ENCODE measurements at places on chromosomes 12 and 14.

GRCh38 chr14:54671537-54671936, 104.6 kb downstream of the SAMD4A start:
- DNase-seq, result no peak

- no peak for DNase-seq
These were observed 17.1 kb upstream of the CYP46A1 start for GRCh38 chr14:99667045-99667444.

DNA sequence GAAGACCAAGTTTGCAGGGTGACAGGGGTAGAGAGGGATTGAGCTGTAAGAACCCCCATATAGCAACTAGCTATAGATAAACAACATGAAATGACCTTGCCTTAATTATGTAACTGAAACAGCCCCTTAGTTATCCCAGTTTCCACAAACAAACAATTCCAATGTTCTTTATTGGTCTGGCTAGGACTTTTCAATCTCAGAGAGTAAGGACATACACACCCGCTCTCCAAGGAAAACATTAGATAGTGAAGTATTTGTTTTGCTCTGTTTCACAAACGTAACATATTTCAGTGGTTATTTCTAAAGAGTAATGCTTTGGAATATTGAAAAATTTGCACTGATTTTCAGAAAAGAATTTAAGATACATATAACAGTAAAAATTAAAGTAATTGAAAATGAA, 51.6 kb upstream of the GTF2A1 start:
- DNase-seq, result no peak

GRCh38 chr12:131829356-131829747, 1.2 kb downstream of the MMP17 start:
- no peak for DNase-seq

- DNase-seq, result peak; percentile 32
These were observed 1.1 kb downstream of the SYNE2 start for GRCh38 chr14:63853831-63854293.

GRCh38 chr14:64508215-64508776, 3.7 kb downstream of the ZBTB1 start:
- no peak for DNase-seq

- no peak for DNase-seq
These were observed 31.7 kb upstream of the TUBA1C start for GRCh38 chr12:49232940-49233841.

GRCh38 chr12:99121546-99121945, 476.5 kb downstream of the APAF1 start:
- DNase-seq, result no peak

DNA sequence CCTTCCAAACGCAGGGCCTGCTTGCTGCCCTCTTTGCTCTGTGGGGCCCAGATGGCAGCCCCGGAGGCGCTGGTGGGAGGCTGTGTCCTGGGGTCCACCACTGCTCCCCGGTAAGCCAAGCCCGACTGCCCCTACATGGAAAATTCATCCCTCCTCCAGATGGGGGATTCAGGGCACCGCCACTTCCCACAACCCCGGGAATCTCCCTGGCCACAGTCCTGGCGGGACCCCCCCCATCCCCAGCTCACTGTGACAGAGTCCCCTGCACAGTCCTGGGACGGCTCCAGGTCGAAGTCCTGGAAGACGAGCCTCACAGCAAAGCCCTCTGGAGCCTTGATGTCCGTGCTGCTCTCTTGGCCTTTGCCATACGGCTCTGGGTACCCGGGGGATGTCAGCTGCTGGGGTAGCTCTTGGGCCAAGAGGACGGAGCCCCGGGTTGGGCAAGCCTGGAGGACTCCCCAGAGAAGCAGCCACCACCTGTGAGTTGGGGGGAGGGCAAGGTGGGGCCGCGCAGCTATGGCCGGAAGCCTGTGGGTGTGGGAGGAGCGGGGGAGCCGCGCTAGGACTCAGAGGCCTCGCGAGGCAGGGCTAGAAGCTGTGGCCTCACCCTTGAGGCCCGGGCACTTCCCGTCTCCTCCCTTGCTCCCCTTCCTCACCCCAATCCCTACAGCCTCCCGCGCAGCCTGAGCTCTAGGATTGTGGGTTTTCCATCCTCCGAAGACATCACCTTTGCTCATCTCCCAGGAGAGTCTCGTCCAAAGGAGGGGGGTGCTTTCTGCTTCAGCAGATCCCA, 815 bp downstream of the C1RL start:
- peak; percentile 40 for DNase-seq

DNA sequence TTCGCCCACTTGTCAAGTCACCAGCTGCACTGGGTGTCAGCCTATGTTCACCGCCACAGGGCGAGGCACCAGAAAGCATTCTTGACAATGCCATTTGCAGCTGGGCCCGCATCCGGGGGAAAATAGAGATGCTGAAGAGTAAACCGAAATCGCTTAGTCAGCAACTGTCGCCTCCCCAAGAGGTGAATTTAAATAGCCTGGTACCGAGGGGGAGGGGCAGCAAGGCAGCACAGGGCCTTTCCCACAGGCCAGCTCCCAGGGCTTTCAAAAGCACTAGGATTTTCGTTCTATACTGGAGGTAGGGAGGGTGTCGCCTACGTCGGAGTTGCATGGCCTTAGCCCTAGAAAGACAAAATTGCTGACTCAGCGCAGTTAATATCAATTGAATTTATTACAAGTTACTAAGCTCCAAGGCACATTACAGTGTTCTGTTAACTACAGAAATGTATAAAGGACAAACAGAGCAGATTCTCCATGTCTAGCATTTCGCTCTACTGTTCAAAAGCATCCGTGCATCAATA, 4.3 kb downstream of the IRF2BPL start:
- no peak for DNase-seq

DNA sequence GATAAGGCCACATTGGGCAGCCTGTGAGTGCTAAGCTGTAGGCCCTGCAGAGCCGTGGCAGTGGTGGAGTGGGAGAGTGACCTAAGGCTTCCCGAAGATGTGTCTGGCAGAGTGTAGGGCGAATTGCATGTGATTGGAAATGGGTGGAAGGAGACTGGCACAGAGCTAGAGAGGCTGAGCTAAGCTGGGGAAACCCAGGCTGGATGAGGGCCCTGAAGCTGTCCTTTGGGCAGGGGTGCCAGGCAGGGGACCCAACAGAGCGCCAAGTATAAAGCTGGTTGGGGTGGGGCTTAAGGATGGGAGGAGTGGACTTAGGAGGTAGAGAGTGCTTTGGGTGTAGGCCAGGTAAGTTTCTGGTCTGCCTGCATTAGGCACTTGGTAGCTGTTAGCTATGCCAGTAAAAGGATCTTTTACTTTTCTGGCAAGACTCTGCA, 47.9 kb downstream of the WDR20 start:
- DNase-seq, result no peak

DNA sequence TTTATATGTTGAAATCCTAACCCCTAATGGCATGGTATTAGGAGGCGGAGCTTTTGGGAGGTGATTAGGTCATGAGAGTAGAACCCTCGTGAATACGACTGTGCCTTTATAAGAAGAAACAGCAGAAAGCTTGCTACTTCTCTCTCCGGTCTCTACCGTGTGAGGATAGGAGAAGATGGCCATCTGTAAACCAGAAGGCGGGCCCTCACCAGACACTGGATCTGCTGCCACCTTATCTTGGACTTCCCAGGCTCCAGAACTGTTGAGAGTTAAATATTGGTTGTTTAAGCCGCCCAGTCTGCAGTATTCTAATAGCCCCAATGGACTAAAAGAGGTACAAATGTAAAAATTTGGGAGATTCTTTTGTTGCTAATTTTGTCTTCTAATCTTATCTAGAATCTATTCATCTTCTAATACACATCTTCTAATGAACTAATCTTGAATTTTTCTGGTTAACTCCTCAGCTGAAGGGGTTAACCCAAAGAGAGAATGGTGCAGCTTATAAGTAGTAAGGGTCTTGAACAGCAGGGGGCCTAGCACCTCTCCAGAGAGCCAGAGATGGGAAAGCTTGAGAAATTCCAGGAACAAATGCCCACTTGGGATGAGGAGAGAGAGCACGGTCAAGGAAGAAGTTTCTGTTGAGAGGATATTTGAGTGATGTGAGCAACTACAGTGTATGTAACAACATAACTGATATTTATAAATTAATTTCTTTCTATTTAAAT, 264.0 kb upstream of the GRIP1 start:
- DNase-seq, result no peak

GRCh38 chr14:70981000-70981952, 74.0 kb downstream of the PCNX1 start:
- peak; percentile 8 for DNase-seq

GRCh38 chr12:94109160-94109559, 39.2 kb upstream of the PLXNC1 start:
- DNase-seq, result no peak

GRCh38 chr12:116323406-116324386, 46.2 kb upstream of the MED13L start:
- DNase-seq, result no peak

DNA sequence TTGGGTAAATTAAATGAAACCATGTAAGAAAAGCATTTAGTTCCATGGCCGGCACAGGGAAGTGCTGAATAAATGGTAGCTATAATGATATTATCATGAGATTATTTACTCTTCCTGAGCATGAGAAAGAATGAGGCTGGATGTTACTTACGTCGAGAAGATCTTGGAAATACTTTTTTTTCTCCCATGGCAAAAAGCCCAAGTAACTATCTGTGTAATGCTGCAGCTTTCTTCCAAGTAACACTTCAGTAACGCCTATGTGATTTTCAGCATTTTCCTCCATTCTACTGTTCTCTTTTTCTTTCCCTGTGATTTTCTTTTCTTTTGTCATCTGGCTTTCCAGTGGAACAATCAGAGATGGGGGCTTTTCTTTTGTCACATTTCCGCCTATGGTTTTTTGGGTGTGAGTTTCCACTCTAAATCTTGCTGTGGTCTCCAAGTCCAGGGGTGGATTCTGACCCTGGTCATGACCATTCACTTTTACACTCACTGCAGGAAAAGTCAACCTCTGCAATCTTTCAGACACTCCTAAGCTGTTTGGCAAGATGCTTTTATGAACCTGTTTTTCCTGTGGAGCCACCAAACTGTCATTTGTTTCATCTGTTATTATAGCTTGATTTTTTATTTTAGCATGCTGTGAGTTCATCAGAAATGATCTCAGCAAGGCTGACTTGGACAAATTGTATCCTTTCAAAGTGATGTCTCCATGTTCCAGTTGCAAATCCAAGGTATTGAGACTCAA, 25.0 kb upstream of the SYCP3 start:
- no peak for DNase-seq

GRCh38 chr12:125954362-125954761, 889.1 kb downstream of the AACS start:
- no peak for DNase-seq

- no peak for DNase-seq
These were observed 1087.4 kb upstream of the FLRT2 start for GRCh38 chr14:84442521-84442920.

GRCh38 chr12:124740691-124741137, 123.0 kb downstream of the SCARB1 start:
- no peak for DNase-seq

DNA sequence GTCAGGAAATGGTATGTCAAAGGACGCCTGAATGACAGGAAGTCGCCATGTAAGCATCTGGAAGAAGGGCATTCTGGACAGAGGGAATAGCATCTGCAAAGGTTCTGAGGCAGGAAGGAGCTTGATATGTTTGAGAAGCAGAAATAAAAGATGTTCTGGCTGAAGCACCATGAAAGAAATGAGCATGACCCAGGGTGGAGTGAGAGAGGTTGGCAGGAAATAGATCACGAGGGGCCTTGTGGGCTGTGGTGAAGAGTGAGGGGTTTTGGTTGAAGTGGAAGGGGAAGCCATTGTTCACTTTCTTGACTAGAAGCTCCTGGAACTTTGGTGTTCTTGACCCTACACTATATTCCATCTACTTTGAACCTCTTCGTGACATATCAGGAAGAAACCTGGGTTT, 99.4 kb upstream of the PARP11 start:
- peak; percentile 58 for DNase-seq

- DNase-seq, result no peak
These were observed 122.5 kb downstream of the KTN1 start for GRCh38 chr14:55702511-55702910.

All from Jurkat, Clone E6-1 (cell line).